NCI-H1436 treated with DMSO at 0.1 percent for 48 hours (cell line): ENCODE measurements at places on chromosomes 11 and 22.

DNA sequence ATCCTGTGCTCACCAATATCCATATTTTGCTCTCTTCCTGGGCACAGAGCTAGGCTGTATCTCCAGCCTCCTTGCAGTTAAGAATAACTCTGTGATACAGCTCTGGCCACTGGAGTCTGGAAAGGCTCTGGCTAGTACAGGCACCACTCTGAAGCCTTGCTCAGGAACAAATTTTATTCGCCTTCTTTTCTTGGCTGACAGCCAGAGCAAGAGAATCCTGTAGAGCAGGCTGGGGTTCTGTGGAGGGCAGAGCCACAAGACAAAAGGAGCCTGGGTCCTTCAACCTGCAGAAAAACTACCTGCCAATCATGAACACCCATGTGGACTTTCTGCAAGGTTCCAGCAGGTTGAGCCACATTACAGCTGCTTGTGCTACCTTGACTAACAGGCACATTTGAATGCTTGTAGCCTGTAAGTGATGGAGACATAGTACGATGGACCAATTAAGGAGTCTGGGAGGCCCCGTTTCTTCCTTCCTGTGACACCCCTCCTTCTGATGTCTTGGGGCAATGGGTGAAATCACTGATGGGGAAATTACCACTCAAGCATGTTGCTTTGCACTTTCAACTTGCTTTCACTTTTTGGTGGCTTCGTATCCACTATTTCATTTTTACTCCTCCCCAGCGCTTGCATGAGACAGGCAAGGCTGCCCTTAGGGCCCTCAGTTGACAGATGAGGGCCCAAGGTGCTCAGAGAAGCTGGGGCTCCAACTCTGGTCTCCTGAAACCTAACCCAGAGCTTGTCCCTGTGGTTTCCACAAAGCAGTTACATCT, 267.2 kb upstream of the SYN3 start:
- no peak for DNase-seq

DNA sequence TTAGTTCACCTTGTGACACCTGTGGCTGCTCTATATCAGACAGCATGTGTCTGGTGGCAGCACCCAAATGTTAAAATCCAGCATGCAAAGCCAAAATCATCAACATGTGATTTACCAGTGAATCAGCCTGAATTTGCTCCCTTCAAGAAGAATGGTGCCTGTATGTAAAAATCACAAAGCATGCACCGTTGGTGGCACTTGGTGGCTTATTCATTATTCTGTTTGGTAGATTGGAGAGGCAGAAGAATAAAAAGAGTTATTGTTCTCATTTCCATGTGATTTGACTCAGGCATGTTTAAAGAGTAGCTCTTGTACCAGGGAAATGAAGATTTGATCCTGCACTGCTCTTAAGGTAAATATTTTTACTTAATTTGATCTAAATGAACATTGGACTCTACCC, 143.9 kb upstream of the MPPED2 start:
- DNase-seq: no peak

GRCh38 chr11:76704171-76704948, 33.8 kb upstream of the LRRC32 start:
- DNase-seq: no peak

GRCh38 chr11:119652907-119653659, 75.9 kb downstream of the NECTIN1 start:
- no peak for DNase-seq

DNA sequence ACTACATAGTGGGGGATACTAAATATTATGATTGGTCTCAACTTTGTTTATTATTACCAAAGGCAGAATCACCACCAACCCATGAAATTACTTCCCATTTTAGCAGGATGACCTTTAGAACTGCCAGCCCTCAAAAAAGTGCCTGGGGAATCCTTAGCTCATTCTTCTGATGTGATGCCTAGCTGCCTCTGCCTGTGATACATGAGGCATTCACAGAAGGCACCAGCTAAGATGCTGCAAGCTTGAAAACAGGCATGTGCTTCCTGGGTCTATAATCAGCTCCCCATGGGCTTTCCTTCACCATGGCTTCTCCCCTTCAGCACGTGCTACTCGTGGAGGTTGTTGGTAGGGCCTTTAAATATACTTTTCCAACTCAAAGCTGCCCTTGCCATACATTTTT, 50.4 kb upstream of the ARHGAP20 start:
- DNase-seq: no peak

GRCh38 chr11:31996159-31996881, 94.6 kb upstream of the RCN1 start:
- no peak for DNase-seq
